HT1080 (cell line): ENCODE measurements at places on chromosomes 12 and 14. TPM values are rescaled to one million over a fixed set of nuclear protein-coding genes. Genes with fewer than 3 reads are reported as not detected.

Gene SCNN1A
- 0.11 and 1.8 TPM in 2 replicates for total RNA-seq

GRCh38 chr12:42873401-42873800, 283.9 kb upstream of the PRICKLE1 start:
- DNase-seq = no peak

Gene LHX5
- total RNA-seq = not detected in 2 replicates

GRCh38 chr12:94165670-94166364, 17.4 kb downstream of the PLXNC1 start:
- DNase-seq = no peak

GRCh38 chr14:76538648-76539008, 162.7 kb downstream of the ESRRB start:
- no peak for DNase-seq

GRCh38 chr12:91952916-91953315, 192.7 kb downstream of the BTG1 start:
- DNase-seq = no peak
